Neural crest cell (in vitro differentiated cells): ENCODE measurements at places on chromosomes 1 and 21.
A peak's percentile ranks its signal among the peaks of the same experiment; 100 is the strongest.

GRCh38 chr1:161946071-161946987, 77.3 kb downstream of the OLFML2B start:
- no peak for DNase-seq

GRCh38 chr1:42453386-42453785, 2.4 kb downstream of the ZMYND12 start:
- DNase-seq = no peak

DNA sequence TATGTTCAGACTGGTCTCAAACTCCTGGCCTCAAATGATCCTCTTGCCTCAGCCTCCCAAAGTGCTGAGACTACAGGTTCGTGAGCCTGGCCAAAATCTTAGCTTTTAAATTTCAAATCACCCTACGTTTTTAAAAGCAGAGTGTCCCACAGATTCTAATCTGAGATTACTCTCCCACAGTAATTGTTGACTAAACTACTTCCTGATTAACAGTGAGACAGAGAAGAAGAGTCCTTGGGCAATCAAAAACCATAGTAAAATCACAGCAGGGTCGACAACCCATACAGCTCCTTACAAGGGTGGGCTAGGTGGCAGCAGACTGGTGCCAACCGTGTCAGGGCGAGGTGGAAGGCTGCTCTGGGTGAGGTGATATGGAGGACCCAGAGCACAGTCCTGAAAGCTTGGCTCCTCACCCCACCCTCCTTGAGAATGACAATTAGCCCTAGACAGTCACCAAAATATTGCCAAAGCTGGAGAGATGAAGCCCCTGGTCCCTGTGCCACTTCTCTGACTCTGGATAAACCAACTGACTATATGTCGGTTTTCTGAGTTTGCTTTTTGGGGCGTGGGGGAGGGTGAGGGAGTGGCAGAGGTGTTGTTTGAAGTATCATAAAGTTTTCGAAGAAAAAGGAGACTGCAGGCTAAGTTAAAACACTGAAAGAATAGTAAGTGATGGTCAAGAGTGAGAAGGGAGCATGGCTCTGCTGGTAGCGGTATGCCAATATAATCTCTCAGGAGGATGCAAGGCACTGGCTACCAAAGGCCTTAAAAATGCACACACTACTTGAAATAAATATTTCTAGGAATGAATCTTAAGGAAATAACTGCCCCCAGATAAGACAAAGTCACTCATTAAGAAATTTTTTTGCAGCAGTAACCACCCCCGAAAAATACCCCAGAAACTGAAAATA, 86.8 kb downstream of the SLC45A1 start:
- no peak for DNase-seq

GRCh38 chr1:41409825-41410224, 48.6 kb downstream of the FOXO6 start:
- no peak for DNase-seq

- DNase-seq = no peak
These were observed 130.6 kb downstream of the SNX7 start for GRCh38 chr1:98792123-98792522.

DNA sequence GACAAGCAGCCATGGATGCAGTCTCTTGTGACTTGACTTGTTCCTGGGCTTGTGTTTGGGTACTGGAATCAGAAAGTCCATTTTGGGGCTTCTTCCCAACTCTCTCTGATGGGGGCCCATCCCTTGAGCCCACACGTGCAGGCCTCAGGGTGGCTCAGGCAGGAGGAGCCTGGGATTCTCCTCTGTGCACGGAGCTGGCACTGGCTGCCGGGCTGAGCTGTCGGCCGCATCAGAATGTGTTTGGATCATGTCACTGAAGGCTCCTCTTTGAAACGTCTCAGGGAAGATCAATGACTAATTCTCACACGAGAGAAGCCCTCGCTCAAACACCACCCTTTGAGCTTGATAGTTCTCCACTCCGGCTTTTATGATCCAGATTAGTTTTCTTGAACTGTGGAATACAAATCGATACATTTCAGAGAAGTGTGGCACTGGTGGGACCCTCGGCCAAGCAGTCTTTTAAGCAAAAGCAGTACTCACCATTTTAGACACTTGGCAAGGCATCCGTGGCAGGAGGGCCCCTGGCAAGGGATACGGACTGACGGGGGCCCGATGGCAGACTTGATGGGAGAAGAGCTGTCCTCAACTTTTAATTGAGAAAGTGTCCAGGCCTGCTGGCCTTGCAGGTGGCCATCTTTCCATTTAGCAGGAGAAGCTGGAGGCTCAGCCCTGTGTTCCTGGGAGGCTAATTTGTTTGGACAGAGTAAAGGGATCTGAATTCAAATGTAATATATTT, 220.7 kb upstream of the C1orf174 start:
- no peak for DNase-seq

- DNase-seq = no peak
These were observed 48.6 kb upstream of the ASPM start for GRCh38 chr1:197195100-197195499.

DNA sequence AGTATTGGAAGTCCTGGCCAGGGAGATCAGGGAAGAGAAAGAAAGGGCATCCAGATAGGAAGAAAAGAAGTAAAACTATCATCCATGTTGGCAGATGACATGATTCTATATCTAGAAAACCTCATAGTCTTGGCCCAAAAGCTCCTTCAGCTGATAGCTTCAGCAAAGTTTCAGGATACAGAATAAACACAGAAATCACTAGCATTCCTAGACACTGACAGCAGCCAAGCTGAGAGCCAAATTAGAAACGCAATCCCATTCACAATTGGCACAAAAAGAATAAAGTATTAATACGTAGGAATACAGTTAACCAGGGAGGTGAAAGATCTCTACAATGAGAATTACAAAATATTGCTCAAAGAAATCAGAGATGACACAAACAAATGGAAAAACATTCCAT, 44.6 kb downstream of the ZFYVE9 start:
- no peak for DNase-seq

DNA sequence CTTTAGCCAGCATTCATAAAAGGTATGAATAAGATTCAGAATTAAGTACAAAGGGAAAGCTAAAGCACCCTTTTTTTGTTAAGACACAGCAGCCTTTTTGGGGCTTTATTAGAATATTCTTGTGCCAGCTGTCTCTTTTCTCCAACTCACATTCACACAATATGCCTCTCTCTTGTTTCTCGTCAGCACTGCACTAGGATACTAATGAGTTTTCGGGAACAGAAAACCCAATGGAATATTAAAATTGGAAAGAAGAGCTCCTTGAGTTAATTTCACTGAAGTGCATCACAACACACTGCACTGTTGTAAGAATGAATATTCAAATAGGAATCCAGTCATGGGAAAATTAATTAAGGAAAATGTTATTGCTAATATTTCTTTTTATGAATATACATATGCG, 410.4 kb upstream of the BEND5 start:
- no peak for DNase-seq

- no peak for DNase-seq
These were observed 255.2 kb downstream of the COL11A1 start for GRCh38 chr1:102853136-102853535.

DNA sequence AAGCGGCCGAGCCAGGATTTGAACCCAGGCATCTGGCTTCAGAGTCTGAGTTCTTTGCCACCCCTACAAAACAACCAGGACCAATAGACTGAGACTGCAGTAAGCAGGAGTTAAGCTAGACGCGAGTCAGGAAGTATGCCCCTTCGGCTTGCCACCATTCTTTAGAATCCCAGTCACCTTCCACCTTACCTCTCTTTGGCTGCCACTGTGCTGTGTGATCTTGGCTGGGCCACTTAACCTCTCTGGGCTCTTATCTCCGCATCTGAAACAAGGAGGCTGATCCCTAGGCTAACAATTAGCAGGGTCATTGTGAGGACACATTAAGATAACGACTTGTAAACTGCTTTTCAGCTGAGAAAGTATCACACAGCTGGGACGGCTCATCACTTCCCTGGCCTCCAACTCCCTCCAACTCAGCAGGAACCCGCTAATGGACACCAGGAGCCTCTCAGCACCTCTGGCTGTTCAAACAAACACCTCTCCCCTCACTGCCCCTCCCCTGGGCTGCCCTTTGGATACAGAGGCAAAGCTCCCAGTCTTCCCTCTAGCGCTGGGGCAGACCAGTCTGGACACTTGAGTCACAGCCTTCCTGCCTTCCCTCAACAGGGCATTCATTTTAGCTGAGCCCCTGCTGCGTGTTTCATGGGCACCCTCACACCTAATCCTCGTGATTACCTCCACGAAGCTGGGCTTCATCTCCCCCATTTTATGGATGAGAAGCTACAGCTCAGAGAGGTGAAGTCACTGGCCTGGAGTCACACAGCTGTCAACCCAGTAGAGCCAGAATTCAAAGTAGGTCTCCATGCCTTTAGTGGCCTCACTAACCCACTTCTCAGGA, 83.2 kb downstream of the CAMK2N1 start:
- DNase-seq = no peak

GRCh38 chr1:237794071-237794470, 96.7 kb downstream of the ZP4 start:
- DNase-seq = no peak

DNA sequence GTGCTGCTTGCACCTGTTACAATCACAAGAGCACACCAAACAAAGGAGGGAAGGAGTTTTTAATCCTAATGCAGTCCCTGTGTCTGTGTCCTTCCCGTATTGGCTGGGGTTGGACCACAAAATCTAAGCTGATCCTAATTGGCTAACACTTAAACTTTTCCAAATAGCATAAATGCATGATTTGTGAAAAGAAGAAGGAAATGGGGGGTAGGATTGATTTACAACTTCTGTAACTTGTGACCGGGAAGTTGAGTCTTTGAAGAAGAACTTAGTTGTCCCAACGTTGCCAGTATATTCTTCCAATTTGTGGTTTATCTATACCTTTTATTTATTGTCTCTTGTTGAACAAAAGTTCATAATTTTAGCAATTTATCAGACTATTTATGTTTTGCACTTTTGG, 11.8 kb upstream of the IPP start:
- no peak for DNase-seq

- no peak for DNase-seq
These were observed 45.5 kb upstream of the ECE1 start for GRCh38 chr1:21335750-21336224.

GRCh38 chr1:65207317-65207716, 59.3 kb downstream of the AK4 start:
- DNase-seq = no peak

- no peak for DNase-seq
These were observed 7.5 kb downstream of the ST6GALNAC3 start for GRCh38 chr1:76082062-76082461.

GRCh38 chr1:234845097-234845660, 235.2 kb upstream of the IRF2BP2 start:
- DNase-seq = no peak

GRCh38 chr1:27292106-27292505, 29.9 kb upstream of the TMEM222 start:
- DNase-seq = no peak

- DNase-seq = peak; percentile 78
These were observed 81.5 kb downstream of the ABCA4 start for GRCh38 chr1:94039514-94039870.

- no peak for DNase-seq
These were observed 107.4 kb upstream of the ESRRG start for GRCh38 chr1:216830424-216831210.

GRCh38 chr1:213070406-213070805, 19.4 kb downstream of the RPS6KC1 start:
- DNase-seq = no peak

- DNase-seq = no peak
These were observed 22.4 kb downstream of the CFAP57 start for GRCh38 chr1:43194509-43194908.

GRCh38 chr1:110726755-110727154, 52.0 kb upstream of the KCNA3 start:
- no peak for DNase-seq

GRCh38 chr21:43267391-43268085, 98.7 kb downstream of the CRYAA start:
- no peak for DNase-seq

GRCh38 chr21:42039911-42040351, 29.8 kb upstream of the ZBTB21 start:
- no peak for DNase-seq

GRCh38 chr1:218412171-218412570, 67.0 kb downstream of the TGFB2 start:
- DNase-seq = no peak

GRCh38 chr1:70041317-70042045, 163.9 kb downstream of the LRRC40 start:
- DNase-seq = no peak

- DNase-seq = no peak
These were observed 19.4 kb downstream of the SESN2 start for GRCh38 chr1:28278763-28279162.

DNA sequence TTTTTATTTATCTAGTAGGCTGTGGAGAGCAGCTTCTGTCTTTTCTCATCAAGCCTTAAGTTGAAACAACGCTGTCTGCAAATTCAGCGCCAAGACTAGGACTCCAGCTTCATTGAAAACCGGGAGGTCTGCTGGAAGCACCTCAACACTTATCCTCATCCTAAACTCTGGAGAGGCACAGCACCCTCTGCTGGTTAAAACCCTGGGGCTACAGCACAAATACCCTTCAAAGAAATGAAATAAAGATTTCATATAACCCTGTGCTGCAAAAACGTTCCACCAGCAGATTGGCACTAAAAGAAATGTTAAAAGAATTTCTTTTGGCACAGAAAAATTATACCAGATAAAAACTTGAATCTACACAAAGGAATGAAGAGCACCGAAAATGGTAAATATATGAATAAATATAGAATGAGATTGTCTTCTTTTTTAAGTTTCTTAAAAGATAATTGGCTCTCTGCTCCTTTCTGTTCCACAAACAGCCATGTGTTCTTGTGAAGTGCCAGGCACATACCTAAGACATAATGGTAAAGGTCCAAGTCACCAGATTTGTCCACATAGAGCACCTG, 227.7 kb upstream of the SAMSN1 start:
- DNase-seq = peak; percentile 3

DNA sequence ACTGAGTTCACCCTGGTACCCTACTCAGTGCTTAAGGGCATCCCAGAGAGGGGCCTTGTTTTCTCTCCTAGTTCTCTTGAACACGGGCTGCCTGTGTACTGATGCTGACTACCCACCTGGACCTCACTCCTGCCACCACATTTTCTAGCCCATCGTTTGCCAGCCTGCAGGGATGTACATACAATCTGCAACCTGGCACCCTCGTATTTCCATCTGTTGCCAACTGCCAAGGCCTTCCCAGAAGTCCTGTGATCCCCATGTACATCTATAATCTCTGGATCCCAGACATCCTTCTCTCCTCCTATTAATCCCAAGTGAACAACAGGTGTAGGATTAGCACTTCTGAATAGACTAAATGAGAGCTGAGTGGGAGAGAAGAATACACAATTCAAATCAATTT, 212.0 kb downstream of the SLC45A1 start:
- DNase-seq = no peak
